ENCODE measurements at places on chromosomes 12 and 14.
A peak's percentile ranks its signal among the peaks of the same experiment; 100 is the strongest.

DNA sequence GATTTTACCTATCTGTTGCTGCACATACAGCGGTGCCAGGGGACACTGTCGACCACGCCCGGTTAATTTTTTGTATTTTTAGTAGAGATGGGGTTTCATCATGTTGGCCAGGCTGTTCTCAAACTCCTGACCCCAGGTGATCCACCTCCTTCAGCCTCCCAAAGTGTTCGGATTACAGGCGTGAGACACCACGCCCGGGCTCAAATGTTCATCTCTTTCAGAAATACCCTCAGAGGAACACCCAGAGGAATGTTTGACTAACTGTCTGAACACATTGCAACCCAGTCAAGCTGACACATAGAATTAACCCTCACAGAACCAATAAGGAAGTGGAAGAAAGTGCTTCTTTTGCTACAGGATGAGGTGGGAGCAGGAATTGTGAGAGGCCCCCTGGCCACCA is 15.0 kb upstream of the ETFBKMT start:
- no peak for DNase-seq

DNA sequence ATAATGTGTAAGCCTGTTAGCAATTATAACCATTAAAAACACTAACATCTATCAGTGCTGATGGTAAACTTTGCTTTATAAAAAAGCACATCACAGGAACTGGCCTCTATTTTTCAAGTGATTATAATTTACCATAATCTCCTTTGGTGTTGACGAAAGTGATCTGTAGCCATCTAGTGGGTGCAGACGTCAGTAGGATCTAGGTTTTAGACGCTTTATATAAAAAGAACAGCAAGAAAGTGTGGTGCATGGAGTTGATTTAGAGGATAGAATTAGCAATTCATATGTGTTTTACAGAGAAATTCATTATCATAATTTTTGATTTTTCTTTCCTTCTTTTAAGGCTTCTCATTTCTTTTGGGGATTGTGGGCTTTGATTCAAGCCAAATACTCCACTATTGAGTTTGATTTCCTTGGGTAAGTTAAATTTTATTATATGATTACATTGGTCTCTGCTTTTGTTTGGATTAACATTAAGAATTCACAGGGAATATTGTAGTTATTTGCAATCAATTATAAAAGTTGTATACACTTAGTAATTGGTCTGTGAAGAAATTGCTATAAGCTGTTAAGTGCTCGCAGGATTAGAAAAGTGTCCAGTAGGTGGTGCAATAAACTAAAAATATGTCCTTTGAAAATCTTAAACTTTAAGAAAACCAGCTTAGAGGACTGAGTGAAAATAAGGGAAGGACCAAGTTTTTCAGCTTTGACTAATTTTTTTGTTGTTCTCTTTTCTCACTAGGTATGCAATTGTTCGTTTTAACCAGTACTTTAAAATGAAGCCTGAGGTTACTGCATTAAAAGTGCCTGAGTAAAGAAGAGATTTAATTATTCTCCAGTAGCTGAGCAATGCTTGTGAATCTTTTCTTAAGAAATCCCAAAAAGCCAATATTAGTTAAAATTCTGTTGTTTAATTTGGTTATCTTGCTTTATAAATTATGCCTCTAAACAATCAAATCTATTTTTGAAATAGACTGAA is 59.5 kb downstream of the ETNK1 start:
- DNase-seq = no peak

GRCh38 chr12:106118-106591 is 39.6 kb downstream of the IQSEC3 start:
- DNase-seq = peak; percentile 75

- DNase-seq = peak; percentile 58
These were observed 8.9 kb downstream of the GPR65 start for GRCh38 chr14:88013750-88014349.

DNA sequence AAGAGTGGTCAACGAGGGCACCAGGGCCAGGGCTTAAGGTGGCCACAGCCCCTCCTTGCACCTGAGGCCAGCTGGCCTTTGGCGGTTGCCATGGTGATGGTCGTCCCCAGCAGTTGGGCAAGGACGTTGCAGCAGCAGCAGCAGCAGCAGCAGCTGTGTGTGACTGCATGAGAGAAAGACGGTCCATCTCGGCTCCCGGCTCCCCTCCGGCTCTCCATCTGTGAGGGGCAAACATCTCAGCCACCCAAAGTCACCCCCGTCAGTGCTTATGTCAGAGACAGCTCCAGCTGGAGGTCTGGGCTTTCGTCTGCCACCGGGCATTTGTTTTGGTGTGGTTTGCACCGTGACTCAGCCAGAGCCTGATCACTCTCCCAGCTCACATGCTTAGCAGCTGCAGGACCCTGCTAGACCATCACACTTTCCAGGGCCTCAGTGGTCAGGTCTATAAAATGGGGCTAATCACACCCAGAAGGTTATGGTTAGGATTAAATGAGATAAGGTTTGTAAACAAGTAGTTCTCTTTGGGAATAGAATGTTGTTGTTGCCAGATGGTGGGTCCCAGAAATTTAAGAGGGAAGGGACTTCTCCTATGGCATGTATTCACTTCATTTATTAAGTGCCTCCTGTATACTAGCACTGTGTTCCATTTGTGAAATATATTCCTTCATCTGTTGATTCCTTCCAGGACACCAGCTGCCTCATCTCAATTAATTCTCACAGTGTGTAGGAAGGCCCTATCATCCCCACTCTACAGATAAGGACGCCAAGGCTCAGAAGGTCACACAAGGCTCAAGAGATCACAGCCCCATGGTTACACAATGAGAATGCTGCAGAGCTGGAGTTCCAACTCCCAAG is 212.6 kb upstream of the LHX5 start:
- no peak for DNase-seq

DNA sequence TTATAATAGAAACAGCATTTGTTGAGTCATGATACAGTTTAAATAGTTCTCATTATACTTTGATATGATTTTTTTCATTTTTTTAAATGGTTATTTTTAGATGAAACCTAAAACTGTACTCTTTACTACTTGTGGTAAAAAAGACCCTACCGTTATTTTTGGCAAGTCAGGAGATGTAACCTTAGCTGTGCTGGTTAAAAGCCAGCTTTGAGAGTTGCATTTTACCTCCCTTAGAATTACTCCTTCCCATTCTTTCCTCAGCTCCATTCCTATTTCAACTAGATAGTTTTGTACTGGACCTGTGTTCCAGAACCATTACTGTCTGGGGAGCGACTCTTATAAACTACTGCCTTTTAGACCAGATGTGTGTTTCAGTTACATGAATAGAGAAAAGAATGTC is 92.0 kb downstream of the RAD51B start:
- no peak for DNase-seq

GRCh38 chr12:2667716-2668440 is 126.9 kb upstream of the FKBP4 start:
- no peak for DNase-seq

DNA sequence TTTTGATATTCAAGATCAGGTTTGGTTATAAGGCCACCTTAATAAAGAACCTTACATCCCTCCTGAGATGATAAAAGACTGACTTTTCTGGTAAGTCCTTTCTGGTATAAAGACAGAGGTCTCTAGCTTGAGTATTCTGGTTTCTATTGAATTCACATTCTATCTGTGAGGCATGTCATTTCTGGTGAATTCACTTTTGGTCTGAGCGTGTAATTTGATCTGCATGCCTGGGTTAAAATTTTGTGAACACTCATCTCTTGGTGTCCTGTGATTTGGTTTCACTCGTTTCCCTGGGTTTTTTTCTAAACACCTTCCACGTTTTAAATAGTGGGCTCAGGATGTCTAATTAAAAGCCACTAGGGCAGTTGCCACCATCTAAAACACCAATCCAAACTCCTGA is 12.2 kb downstream of the EIF5 start:
- no peak for DNase-seq

- no peak for DNase-seq
These were observed 25.5 kb downstream of the ATF7IP start for GRCh38 chr12:14390870-14391530.

DNA sequence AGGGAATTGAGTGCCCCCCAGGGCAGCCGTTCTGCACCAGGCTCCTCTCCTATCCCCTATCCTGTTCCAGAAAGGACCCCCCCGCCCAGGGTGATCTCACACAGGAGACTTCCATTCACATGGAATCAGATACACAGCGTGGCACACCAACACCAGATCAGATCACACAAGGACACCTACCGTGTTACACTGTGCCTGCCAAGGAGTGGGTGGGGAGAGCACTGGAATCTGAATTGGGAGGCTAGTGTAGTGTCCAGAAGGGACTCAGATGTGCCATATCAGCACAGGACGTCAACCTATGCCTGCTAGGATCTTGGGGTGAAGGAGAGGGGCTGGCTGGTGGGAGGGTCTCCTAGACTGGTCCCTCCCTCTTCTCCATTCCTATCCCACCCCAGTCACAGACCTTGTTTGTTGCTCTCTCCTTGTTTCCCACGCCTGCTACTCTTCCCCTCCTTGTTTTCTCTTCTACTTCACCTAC is 2.3 kb downstream of the PTMS start:
- DNase-seq = no peak

DNA sequence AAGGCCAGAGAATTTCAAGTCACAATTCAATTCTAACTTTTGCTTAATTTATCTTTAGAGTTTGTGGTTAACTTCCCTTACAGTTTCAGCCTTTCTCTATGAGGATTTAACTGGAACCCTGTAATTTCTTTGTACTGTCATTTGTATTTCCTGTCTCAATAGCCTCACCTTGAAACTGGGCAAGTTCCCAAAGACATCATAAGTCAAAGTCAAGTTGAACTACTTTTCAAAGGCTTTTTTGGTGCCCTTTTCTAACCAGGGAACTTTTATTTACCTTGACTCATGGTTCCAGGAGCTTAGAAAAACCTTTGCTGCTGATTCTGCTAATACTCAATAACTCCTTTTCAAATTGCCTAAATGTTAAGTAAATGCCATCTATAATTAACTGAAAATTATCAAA is 200.8 kb upstream of the KRR1 start:
- no peak for DNase-seq

DNA sequence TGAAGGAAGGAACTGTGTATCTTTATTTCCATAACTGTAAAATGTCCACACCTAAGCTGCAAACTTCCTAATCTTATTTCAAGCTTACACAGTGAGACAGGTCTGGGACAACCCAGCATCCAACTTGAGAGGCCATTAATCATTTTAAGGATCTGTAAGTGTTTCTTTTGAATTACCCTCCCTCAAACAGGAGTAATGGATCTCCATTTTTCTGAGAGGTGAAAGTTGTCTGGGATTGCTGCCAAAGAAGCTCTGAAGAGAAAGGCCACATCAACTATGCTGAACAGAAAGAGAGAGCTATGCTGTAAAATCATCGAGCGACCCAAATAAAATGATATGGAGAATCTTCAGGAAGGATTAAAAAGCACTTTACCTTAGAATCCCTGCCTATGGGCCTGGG is 131.7 kb upstream of the CPNE8 start:
- peak; percentile 49 for DNase-seq

GRCh38 chr14:81157431-81157830 is 63.3 kb downstream of the GTF2A1 start:
- DNase-seq = no peak

- no peak for DNase-seq
These were observed 17.5 kb downstream of the PNMA1 start for GRCh38 chr14:73696466-73697400.

GRCh38 chr12:111261911-111262676 is 106.8 kb downstream of the PHETA1 start:
- no peak for DNase-seq

- no peak for DNase-seq
These were observed 674.1 kb upstream of the ATXN7L3B start for GRCh38 chr12:73863546-73863945.

GRCh38 chr14:68262567-68262966 is 443.0 kb downstream of the RAD51B start:
- no peak for DNase-seq

DNA sequence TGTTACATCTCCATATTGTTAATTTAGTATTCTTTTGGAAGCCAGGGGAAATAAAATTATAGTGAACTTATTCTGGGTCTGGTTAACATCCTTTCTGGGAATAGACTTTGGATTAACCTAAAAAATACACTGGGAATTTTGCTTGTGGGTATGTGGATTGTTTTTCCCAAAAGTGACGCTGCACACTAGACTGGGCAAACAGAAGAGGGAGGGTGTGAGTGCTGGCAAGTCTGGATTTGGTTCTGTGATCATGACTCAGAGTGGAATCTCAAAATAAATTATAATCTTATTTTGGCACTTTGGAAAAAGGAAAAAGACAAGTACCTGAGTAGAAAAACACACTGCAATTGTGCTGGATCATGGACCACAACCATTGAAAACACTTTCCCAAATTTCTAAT is 15.2 kb upstream of the LUM start:
- no peak for DNase-seq

GRCh38 chr14:105283028-105283427 is 17.8 kb downstream of the BRF1 start:
- DNase-seq = no peak

DNA sequence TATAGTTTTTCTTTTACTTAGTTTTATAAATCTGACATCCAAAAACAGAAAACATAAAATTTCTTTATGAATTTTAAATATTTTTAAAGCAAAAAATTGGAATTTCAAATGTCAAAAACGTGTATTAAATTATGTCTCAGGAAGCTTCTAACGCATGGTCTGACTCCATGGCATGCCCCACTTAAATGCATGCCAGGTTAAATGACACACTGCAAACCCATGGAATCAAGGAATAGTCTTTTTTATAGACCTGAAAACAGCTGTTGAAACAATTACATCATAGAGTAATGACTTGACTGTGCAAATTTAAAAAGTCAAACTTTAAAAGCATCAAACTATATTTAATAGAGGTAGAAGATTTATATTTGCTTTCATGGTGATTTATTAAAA is 96.1 kb upstream of the DACT1 start:
- no peak for DNase-seq

DNA sequence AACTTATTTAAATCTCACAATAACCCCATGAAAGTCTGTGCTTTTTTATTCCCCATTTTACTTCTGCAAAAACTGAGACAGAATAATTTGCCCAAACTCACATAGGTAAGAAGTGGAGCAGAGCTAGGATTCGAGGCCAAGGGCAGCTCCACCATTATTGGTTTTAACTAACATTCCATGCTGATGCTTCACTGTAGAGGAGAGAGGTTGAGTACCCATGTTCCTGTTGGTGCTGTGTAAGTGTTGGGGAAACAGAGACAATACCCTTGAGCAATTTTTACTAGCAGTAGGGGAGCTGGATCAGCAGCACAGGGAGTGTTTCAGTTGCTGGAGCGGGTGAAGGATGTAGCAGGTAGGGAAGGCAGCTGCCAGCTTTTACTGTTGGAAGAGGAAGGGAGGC is 21.1 kb downstream of the RASSF8 start:
- no peak for DNase-seq

DNA sequence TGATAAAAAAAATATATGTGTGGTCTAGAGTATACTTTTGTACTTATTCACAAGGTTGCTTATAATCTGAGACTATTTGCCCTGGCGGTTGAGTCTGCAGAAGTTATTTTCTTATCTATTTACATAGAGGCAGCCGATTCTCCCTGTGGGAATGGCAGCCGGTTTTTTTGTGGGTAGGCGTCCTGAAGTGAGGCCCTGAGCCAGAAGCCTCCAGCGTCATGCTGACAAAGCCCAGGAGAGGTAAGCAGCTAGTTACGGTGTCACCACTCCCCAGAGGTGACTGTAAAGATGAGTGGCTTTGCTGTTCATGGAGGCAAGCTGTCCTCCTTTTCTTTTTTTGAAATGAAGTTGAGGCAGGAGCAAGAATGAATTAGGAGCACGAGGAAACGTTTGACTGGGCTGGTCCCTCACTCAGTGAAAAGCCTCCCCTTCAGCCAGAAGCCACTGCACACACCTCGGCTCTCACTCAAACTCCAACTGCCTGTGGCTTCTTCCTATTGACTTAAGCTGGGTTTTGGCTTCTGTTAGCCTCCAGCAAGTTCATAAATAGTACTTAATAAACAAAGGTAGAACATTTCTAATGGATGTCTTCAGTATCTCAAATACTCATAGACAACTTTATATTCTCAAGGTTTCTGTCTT is 21.5 kb downstream of the PAX9 start:
- DNase-seq = peak; percentile 46
